ENCODE measurements at places on chromosomes 5 and 9. TPM values are rescaled to one million over a fixed set of nuclear protein-coding genes. Genes with fewer than 3 reads are reported as not detected.

GRCh38 chr5:154408811-154409210, 37.0 kb upstream of the SAP30L start:
- H3K27ac ChIP-seq, result no peak overlapping the region
- H3K4me1 ChIP-seq, result peaks cover 11% of the 10 kb centered on the region
- H3K36me3 ChIP-seq, result peaks cover 5% of the 10 kb centered on the region
- H3K27me3 ChIP-seq, result no peaks in the 10 kb centered on the region
- H3K4me3 ChIP-seq, result no peak overlapping the region

GRCh38 chr5:61228691-61229280, 66.5 kb upstream of the SMIM15 start:
- no peaks in the 10 kb centered on the region for H3K4me1 ChIP-seq
- no peaks in the 10 kb centered on the region for H3K36me3 ChIP-seq
- no peak overlapping the region for H3K27ac ChIP-seq
- H3K27me3 ChIP-seq, result peaks cover 3% of the 10 kb centered on the region
- DNase-seq, result no peak

DNA sequence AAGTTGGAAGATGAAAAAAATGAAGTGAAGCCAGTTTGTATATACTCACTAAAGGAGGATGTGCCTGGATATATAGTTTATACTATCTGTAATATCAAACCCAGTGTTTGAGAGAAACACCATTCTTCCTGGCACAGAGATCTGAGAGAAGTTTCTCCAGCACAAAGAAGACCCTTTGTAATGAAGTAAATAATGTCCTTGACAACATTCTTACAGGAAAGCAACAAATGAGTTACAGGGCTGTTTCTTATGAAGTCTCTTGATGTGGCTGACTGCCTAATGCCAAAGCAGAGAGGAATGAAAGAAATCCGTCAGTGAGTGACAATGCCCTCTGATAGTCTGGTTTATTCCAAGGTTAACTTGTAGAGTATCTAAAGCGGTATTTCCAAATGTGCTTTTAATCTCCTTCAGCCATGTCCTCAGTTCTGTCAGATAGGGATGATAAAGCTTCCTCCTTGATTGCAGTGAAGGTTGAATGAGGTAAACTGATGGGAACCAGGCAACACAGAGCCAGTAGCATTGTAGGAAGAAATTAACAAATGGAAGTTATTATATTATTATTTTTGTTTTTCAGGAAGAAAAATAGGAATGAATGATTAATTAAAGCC, 123.1 kb upstream of the ZNF608 start:
- peaks cover 3% of the 10 kb centered on the region for H3K27me3 ChIP-seq
- peaks cover 7% of the 10 kb centered on the region for H3K4me1 ChIP-seq
- DNase-seq, result no peak
- H3K4me3 ChIP-seq, result no peak overlapping the region
- no peak overlapping the region for H3K27ac ChIP-seq

GRCh38 chr5:116650544-116650943, 75.9 kb upstream of the SEMA6A start:
- no peak for DNase-seq
- H3K36me3 ChIP-seq, result no peaks in the 10 kb centered on the region
- H3K4me3 ChIP-seq, result no peak overlapping the region
- H3K4me1 ChIP-seq, result no peaks in the 10 kb centered on the region

- peaks cover 22% of the 10 kb centered on the region for H3K36me3 ChIP-seq
- no peaks in the 10 kb centered on the region for H3K27me3 ChIP-seq
- H3K4me3 ChIP-seq, result peak overlapping the region; percentile 43
- DNase-seq, result no peak
Measured at GRCh38 chr5:54669285-54669684, 151.7 kb downstream of the SNX18 start.

GRCh38 chr5:88281322-88281721, 12.7 kb upstream of the TMEM161B start:
- H3K4me1 ChIP-seq, result peaks cover 3% of the 10 kb centered on the region
- peaks cover 36% of the 10 kb centered on the region for H3K36me3 ChIP-seq
- H3K27ac ChIP-seq, result no peak overlapping the region
- H3K4me3 ChIP-seq, result no peak overlapping the region
- no peaks in the 10 kb centered on the region for H3K27me3 ChIP-seq

DNA sequence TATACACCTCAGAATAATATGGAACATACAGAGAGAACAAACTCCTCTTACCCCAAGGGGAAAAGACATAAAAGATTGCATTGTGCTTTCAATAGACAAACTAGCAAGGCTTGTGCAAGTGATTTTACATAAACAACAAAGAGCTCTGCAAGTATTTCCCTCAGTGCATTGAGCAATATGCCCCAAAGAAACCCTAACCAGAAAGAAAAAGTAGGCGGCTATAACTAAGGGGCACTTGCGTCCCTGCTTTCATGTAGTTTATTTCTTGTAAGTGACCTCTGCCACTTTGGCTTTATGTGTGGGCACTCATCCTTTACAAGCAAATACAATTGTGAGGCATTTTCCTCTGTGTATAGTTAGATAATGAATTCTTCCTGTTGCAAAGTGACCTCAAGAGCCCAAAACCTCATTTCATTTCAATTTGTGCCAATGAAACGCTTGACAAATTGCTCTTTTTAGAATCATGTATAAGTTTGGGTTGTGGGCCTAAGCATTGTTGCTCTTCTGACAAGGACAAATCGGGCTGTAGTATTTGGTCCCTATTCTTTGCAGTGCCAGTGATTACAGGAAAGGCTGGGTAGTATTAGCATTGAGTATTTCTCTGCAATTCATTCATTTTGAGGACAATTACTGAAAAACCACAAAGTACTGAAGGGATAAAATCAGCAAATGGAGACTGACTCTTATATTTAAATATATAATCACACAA, 282.2 kb downstream of the DTWD2 start:
- H3K4me3 ChIP-seq, result no peak overlapping the region
- H3K27ac ChIP-seq, result no peak overlapping the region
- no peaks in the 10 kb centered on the region for H3K4me1 ChIP-seq
- peaks cover 1% of the 10 kb centered on the region for H3K36me3 ChIP-seq
- H3K27me3 ChIP-seq, result no peaks in the 10 kb centered on the region
- DNase-seq, result no peak

DNA sequence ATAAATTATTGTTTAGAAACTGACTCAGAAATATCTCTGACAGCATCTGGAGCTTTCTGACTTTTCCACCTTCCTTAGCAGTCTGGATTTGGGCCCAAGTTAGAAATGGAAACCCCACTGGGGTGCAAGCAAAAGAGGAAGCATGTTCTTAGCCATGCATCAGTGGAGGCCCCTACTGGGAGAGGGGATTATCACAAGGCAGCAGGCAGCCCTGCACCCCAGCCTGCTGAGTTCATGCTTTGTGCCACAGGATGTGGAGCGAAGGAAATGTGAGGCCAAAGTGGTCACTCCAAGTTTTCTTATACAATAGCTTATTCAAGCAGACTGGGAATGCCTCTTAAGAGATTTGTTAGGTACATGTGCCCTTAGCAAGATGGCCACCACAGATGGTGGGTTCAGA, 146.5 kb upstream of the TLX3 start:
- no peaks in the 10 kb centered on the region for H3K4me1 ChIP-seq
- peaks cover 6% of the 10 kb centered on the region for H3K27me3 ChIP-seq
- H3K36me3 ChIP-seq, result no peaks in the 10 kb centered on the region
- H3K4me3 ChIP-seq, result no peak overlapping the region
- no peak overlapping the region for H3K27ac ChIP-seq
- no peak for DNase-seq

GRCh38 chr9:2424619-2425033, 197.0 kb upstream of the VLDLR start:
- H3K4me3 ChIP-seq, result no peak overlapping the region
- DNase-seq, result no peak
- H3K4me1 ChIP-seq, result no peaks in the 10 kb centered on the region
- H3K27me3 ChIP-seq, result peaks cover 5% of the 10 kb centered on the region
- no peaks in the 10 kb centered on the region for H3K36me3 ChIP-seq

- no peak overlapping the region for H3K4me3 ChIP-seq
- H3K27ac ChIP-seq, result no peak overlapping the region
- no peak for DNase-seq
- H3K27me3 ChIP-seq, result peaks cover 22% of the 10 kb centered on the region
- no peaks in the 10 kb centered on the region for H3K4me1 ChIP-seq
- H3K36me3 ChIP-seq, result no peaks in the 10 kb centered on the region
Measured at GRCh38 chr9:2876726-2877125, 32.8 kb upstream of the PUM3 start.

- H3K27me3 ChIP-seq, result no peaks in the 10 kb centered on the region
- H3K4me1 ChIP-seq, result peaks cover 9% of the 10 kb centered on the region
- H3K4me3 ChIP-seq, result peak overlapping the region; percentile 61
- no peaks in the 10 kb centered on the region for H3K36me3 ChIP-seq
- DNase-seq, result no peak
Measured at GRCh38 chr9:137317021-137317717, 15.1 kb upstream of the NRARP start.

DNA sequence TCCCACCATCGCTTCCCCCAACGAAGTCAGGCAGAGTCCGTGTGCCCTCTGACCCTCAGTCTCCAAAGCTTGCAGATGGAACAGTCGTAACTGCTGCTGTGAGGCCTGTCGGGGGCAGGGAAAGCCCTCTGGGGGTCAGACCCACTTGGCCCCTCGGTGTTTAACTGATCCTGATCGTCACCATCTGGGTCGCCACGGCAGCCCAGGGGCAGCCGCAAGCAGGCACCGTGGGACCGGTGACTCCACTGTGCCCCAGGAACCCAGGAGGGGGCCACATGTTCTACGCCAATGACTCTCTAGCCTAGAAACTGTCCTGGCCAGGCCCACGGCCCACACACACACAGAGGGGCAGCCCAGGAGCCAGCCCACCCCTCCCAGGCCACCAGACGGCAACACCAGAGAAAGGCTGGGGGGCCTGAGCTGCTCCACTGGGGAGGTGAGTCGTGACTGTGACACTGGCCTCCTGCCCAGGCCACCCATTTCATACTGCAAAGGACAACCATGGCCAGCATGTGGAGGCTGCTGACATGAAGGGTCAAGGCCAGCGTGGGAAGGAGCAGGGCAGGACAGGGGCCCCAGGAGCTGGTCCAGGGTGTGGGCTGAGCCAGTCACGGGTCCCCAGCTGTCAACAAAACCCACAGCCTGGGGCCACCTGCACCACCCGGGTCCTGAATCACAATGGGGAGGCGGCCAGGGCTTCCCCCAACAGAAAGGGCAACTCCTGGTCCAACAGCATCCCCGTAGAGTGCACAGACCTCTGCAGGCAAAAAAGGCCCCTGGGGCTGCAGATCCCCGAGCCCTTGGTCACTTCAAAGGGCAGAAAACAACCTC, 20.8 kb downstream of the VAV2 start:
- DNase-seq, result no peak
- H3K4me1 ChIP-seq, result no peaks in the 10 kb centered on the region

The GNA14 gene
- total RNA-seq, result not detected

The IER5L gene
- total RNA-seq, result 8.6 TPM

The RETREG1 gene
- 50.9 TPM for total RNA-seq

The COL15A1 gene
- total RNA-seq, result 0.42 TPM
